Fibroblast of skin of left biceps (primary cell): ENCODE measurements at places on chromosomes 11 and 22.

- no peak for DNase-seq
Measured at GRCh38 chr22:11628651-11629511, 3899.1 kb upstream of the OR11H1 start.

DNA sequence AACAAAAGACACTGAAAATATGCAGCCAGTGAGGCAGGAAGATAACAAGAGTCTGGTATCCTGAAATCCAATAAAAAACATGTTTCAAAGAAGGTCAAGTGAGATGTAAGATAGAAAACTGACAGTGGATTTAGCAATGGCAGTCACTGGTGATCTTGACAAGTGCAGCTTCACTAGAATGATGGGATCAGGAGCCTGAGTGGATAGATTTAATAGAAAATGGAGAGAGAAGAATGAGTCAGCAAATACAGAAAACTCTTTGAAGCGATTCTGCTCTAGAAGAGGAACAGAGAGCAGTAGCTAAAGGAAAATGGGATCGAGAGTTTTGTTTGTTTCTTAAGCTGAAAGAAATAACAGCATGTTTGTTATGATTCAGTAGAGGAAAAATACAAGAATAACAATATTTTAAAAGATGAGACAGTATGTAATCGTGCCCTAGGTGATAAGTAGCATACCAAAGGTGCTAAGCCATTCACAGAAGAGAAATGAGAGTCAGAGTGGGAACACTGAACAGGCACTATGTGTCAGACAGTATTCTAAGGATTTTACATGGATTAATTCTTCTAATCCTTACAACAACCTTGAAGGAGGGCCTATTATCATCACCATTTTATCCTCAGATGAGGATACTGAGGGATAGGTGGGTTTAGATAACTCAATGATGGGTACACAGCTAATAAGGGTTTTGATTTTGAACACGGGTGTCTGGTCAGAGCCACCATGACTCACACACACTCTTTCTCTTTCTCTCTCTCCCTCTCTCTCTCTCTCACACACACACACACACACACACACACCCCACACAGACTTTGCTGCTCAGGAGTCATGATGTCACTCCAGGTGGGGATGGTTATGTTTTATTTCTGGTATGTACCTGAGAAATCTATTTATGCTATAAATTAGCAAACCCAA, 36.3 kb downstream of the MRE11 start:
- DNase-seq: no peak

- DNase-seq: no peak
Measured at GRCh38 chr11:44632466-44633123, 67.1 kb downstream of the CD82 start.

GRCh38 chr11:12827929-12828812, 153.9 kb downstream of the TEAD1 start:
- DNase-seq: no peak

DNA sequence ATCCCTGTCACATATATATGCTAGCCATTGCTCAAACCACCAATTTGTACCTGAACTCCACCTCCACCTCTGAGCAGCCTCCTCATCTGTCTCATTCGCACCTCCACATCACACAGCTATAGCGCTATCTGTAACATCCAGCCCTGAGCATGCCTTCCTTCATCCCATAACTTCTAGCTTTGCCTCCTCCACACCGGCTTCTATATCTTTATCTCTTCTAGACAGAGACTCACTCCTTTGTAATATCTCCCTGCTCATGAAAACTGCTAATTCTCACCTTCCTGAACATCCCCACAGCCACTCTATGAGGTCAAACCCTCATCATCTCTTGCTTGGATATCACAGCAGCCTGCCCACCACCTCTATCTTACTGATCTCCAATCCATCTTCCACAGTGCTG, 5.9 kb downstream of the SIAE start:
- DNase-seq: no peak

GRCh38 chr11:103544874-103545273, 435.6 kb downstream of the DYNC2H1 start:
- no peak for DNase-seq

GRCh38 chr11:91926965-91927364, 297.7 kb upstream of the FAT3 start:
- no peak for DNase-seq

DNA sequence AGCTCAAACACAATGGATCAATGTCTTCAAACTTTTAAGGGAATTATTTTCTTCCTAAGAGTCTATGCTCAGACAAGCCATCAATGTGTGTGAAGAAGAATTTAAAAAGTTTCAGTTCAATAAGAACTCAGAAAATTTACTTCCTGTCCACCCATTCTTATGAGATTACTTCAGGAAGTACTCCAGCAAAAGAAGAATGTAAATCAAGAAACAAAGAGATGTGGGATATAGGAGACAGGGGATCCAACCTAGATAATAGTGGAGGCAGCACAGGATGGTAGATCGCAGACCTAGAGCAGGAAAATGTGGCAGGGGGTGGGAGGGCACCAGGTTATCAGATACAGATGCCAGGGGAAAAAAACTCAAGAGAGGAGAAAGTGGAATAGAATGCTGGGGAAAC, 170.6 kb downstream of the MPPED1 start:
- DNase-seq: no peak

- DNase-seq: peak; percentile 61
Measured at GRCh38 chr11:9821008-9821752, 157.3 kb downstream of the SWAP70 start.
